Aortic smooth muscle cell (primary cell): ENCODE measurements at places on chromosomes 2 and 18. TPM values are rescaled to one million over a fixed set of nuclear protein-coding genes. Genes with fewer than 3 reads are reported as not detected.

The NYAP2 gene
- total RNA-seq = not detected in 2 replicates

The DYNAP gene
- not detected in 2 replicates for total RNA-seq

The CD226 gene
- total RNA-seq = 0.53 and 0.56 TPM in 2 replicates

The CYRIA gene
- total RNA-seq = 0.87 and 1.5 TPM in 2 replicates

The DPP10 gene
- total RNA-seq = not detected in 2 replicates
